ENCODE measurements at places on chromosomes 6 and 20.

DNA sequence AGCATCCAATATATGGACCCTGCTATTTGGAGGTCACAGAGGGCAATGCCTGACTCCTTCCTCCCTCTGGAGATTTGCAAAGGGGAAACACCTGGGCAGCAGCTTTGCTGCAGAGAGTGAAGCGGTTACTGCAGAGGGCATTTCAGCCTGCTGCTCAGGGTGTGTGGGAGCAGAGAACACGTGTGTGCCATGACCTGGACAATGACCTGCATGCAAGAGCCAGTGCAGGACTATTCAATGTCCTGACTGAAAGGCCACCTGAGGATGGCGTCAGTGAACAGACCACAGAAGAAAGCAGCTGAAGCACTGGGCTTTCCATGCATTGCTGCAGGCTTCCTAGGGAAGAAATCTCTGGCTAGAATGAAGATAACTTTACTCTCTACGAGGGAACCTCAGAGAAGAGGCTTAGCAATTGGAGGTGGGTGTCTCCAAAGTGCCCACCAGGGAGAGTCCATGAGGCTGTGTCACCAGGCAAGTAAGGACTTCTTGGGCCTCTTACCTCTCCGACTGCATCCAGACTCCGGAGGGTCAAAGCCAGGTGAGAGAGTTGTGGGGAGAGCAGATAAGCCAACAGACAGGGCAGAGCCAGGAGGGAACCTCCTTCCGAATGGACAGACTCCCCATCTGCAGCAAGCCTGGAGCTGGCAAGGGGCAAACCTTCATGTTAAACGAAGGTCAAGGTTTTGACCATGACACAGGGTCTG is 52.9 kb upstream of the PMEPA1 start:
- DNase-seq, result no peak

DNA sequence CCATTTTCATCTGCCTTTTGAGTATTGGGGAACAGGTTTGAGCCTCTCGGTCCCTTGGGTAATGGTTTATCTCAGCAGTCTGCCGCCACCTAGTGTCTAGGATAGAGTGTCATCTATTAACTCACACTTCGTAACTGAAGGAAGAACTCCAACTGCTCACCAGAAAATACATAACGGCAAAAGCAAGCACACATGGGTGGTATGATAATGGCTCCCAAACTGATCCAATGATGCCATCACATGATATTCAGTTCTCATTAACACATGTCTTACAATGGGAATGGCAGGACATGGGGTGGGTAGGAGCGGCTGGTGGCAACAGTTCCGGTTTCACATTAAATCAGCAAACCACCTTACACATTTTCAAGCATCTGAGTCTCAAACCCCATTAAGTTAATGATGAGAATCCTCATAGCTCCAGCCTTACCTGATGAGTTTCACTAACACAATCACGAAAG is 110.7 kb upstream of the PHACTR1 start:
- DNase-seq, result peak; percentile 38

GRCh38 chr20:58980711-58981627 is at the start of gene NELFCD:
Gene NELFCD (plus strand): TSS chr20:58981256. CDS start chr20:58981310, 54 bp downstream.
- peak; percentile 87 for DNase-seq

- no peak for DNase-seq
These were observed 122.0 kb upstream of the KCNK16 start for GRCh38 chr6:39444479-39445019.

DNA sequence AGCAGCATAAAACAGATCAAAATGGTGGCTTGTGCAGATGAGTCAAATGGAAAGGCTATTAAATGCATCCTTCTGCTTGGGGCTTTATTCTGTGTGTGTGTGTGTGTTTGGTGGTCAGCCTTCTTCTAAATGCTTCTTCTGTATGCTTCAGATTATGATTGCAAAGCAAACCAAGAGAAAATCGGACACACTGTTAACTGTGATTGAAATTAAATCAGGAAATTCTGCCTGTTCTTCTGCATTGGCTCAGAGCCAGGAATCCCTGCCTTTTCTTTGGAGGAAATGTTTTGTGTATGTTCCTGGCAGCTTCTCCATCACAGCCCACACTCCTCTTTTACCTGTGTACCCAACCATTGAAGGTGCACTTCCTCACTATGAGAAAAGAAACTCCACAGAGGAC is 22.3 kb upstream of the PDE10A start:
- DNase-seq, result no peak

- DNase-seq, result peak; percentile 27
These were observed 565 bp downstream of the QKI start for GRCh38 chr6:163414946-163415619.

DNA sequence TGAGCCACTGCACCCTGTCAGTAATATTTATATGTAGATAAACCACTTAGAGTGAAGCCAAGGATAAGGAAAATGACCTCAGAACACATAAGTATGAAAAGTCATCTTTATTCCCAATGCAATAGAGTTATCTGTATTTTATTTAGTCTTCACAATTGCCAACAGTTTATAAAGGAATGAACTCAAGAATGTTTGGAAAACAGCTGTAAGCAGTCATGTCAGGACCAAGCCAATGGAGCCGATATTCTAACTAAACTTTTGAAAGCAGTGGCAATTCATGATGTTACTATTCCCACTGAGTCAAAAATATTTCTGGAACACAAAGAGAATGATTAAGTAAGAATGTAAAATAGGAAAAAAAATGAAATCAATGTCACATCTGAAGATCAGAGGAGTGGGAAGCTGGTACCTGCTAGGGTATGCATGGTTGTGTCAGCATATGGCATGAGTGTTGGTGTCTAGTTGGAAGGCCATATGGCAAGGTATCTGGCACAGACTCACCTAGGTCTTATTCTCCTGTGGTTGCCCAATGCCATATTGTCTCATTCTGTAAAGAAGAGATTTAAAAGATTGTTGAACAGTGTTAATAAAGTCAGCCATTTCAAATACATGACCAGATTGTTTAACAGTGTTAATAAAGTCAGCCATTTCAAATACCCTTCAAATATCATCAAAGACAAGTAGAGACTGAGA is 118.2 kb downstream of the ADAT2 start:
- no peak for DNase-seq

- no peak for DNase-seq
These were observed 26.2 kb downstream of the CASS4 start for GRCh38 chr20:56438284-56438683.

- no peak for DNase-seq
These were observed 21.5 kb downstream of the TPBG start for GRCh38 chr6:82385102-82385501.

GRCh38 chr6:28203201-28203600 is 21.9 kb upstream of the ZSCAN9 start:
- DNase-seq, result no peak

- DNase-seq, result no peak
These were observed 29.7 kb upstream of the GATA5 start for GRCh38 chr20:62505337-62506045.

DNA sequence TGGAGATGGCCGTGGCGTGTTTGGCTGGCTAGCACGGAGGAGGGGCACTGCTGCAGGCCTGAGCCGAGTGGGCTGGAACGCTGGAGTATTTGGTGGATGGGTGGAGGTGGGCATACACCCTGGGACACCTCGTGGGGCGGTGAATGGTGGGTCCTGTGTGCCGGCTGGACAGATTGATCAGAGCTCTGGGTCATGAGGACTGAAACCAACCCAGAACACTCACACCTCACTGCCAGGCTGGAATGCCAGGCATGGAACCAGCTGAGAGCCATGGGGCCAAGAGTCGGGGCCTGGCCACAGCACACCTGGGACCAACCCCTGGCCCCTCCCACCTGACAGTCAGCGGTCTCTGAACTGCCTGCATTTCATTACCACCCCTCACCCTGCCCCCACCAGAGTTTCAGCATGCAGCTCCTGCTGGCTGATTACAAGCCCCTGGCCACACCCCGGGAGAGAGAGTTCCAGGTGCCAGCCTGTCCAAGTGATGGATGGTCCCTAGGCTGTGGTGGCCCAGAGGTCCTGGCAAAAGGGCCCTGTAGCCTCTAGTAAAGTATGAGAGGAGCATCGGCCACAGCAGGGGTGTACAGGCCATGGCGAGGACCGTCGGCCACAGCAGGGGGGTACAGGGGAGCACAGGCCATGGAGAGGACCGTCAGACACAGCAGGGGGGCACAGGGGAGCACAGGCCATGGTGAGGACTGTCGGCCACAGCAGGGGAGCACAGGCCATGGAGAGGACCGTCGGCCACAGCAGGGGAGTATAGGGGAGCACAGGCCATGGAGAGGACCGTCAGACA is 3.3 kb downstream of the NPBWR2 start:
- DNase-seq, result no peak

GRCh38 chr6:111780393-111780792 is 92.9 kb downstream of the FYN start:
- no peak for DNase-seq

DNA sequence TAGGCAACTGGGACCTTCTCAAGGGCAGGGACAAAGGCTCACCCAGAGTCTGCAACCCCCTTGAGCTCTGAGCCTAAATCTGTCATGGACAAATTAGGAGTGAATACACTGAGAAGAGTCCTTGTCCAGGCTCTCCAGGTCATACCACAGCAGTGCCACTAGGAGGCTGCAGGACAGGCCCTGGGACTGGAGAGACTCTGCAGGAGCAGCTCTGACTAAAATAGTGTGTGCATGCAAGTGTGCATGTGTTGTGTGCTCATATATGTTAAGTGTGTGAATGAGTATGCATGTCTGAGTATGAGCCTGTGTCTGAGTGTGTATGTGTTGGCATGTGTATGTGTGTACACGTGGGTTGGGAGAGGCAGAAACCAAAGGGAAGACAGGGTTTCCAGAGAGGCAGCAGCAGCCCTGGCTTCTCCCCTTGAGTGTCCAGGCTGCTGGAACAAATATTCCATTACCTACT is 27.1 kb downstream of the MRPL14 start:
- peak; percentile 15 for DNase-seq

- no peak for DNase-seq
These were observed 26.3 kb downstream of the RALGAPB start for GRCh38 chr20:38498909-38499308.

DNA sequence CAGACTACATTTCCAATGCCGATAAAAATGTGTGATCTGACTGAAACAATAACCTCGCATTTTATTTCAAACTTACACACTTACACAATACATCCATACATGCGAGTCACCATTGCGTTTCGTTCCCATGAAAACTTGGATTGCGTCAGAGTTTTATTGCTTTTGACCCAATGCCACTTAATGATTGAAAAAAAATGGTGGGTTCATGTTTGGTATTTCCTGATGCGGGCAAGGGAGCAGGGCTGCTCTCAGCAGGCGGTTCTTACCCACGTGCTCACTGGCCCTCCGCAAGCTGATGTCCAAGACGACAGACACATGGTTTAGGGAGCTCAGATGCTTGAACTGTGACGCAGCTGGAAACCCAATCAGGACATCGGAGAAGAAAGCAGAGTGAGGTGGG is 281.0 kb upstream of the SULF2 start:
- no peak for DNase-seq

GRCh38 chr20:5630071-5630470 is 120.1 kb upstream of the SHLD1 start:
- no peak for DNase-seq

DNA sequence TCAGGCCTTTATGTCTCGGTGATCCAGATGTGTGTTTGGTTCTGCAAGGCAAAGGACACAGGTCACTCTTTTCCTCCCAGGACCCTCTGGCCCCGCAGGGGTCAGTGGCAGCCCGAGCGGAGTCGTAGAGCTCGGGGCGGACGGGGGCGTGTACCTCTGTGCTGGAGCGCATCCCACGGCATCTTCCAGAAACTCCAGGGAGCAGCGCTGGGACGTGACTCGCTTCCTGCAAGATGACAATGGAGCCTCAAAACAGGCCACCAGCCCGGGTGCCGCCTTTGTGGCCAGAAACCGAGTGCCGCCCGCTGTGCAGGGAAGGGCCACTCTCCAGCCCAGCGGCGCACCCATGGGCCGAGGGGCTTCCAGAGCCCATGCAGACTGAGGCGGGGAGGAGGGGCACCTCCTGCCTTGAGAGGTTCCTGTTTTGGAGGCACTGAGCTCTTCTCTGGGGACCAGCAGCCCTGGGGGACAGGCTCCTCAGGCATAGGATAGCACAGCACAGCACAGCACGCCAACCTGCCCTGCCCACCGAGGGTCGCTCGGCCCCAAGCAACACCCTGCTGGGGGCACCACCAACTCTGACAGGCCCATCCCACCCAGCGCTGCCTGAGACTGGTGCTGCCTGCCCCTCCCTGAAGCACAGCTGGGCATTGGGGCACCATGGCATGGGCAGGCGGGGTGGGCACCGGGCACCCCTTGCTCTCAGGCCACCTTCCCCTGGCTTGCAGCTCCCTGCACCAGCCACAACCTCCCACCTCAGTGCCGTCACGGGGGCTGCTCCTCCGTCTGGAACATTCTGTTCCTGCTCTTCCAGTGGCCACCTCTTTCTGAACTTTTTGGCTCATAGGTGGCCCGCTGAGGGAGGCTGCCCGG is 9.7 kb downstream of the RPS21 start:
- no peak for DNase-seq

DNA sequence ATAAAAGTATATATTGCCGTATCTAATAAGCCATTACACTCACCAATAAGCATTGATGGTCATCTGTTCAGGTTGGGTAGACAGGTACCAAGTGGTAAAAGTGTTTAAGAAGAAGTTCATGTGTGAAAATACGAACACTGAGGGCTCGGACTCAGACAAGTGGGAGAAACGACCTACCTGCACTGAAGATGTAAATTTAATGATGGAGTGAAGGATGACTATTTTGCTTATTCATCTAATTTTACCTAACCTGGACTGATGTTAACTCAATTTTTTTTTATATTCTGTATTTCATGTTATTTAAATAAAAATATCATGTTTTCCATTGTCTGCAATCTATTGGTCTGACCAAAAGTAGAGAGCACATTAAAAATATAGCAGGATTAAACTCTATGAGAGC is 469.1 kb upstream of the BTBD3 start:
- no peak for DNase-seq

- no peak for DNase-seq
These were observed 60.7 kb downstream of the SYNJ2 start for GRCh38 chr6:158042245-158042798.

DNA sequence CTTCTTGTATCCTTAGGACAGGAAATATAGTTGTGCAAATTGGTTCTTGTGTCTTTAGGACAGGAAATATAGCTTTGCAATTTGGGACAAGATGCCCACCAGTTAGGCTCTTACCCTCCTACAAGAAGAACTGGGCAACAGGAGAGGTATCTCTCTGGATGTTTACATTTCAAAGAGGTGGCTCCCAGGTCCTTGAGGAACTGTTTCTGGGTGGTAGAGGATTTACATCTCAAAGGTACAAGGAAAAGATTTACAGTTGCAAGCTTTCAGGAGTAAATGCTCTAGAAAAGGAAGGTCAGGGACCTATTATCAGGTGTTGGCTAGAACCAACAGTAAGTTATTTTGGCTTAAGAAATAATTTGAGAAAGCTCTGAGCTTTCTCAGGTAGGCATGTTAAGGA is 19.2 kb downstream of the RNF182 start:
- DNase-seq, result no peak
